ENCODE measurements at places on chromosomes 13 and 19.

- no peak for DNase-seq
Observed at GRCh38 chr13:68023838-68024581, 793.9 kb upstream of the PCDH9 start.

DNA sequence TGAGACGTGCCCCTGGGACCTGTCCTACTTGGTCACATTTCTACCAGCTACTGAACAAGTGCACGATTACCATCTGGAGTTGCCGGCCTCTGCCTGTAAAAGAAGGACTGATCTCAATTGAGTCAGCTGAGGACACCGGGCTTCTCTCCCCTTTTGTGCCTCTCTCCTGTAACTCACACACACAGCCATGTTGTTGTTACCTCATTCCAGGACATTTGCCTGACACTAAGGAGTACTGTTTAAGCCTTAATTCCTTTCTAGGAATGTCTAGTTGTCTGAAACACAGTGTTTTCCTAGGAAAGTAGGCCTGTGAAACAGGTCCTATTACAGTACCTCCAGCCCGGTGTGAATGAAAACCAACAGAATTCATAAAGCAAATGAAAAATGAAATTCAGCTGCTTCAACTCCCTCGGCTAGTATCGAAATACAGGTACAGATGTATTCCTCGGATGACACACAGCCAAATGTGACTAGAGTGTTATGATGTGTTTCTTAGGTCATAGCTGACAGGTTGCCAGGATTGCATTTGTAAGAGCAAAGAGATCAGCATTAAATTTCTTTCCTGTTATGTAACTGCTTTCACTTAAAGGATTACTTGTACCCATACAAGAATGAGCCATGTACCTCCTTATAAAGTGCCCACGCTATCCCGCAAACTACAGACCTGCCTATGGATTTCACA is 152.0 kb upstream of the IRS2 start:
- no peak for DNase-seq

- DNase-seq: peak; percentile 29
Observed at GRCh38 chr19:17681505-17682125, 6.5 kb downstream of the UNC13A start.

DNA sequence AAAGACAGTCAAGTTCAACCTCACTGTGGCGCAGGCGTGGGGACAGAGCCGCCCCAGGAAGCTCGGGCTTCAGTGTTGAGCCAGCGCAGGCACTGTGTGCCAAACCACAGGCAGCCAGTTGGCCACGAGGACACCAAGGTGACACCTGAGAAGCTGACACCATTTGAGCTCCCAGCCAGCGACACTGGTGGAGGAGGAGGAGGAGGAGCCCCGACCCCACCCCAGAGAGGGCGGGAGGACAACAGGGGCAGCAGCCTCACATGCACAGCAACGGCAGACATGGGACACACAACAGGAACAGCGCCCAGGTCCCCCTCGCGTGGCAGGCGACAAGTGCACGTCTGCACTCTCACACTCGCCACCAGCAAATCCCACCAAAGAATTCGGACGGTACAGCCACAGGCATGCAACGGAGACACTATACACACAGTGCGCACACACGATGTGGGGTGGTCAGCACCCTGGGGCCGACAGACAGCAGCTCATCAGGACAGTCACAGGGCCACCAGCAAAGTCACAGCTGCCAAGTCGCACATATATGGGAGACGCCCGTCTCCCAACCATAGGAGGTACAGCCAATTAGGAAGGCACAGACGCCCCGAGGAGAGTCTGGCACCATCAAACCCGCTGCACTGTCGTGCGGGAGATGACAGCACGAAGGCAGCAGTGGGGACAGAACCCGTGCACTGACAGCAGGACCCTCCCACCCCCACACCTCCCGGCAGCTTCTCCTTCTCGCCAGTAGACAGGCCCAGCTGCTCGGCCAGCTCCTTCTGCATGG is 3.4 kb downstream of the EIF3G start:
- DNase-seq: peak; percentile 22

GRCh38 chr13:112067871-112068539 is 1.1 kb downstream of the SOX1 start:
- DNase-seq: no peak

- DNase-seq: peak; percentile 63
Observed at GRCh38 chr19:737591-738093, 13.3 kb upstream of the MISP start.

DNA sequence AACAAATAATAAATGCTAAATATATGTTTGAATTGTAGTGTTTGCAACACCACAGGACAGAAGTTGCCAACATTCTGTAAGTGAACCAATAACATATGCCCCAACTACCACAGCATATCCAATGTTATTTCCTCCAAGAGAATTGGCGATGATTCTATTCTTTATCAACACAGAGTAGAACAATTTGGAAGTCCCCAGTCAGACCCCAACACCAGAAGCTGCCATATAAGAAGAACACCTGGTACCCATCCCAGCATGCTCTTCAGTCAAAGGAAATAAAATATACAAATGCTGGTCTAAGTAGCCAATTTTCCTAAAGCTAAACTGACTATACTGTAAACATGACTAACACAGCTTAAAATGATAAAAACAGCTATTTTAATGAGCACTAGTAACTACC is 145.7 kb downstream of the KLF12 start:
- DNase-seq: no peak

DNA sequence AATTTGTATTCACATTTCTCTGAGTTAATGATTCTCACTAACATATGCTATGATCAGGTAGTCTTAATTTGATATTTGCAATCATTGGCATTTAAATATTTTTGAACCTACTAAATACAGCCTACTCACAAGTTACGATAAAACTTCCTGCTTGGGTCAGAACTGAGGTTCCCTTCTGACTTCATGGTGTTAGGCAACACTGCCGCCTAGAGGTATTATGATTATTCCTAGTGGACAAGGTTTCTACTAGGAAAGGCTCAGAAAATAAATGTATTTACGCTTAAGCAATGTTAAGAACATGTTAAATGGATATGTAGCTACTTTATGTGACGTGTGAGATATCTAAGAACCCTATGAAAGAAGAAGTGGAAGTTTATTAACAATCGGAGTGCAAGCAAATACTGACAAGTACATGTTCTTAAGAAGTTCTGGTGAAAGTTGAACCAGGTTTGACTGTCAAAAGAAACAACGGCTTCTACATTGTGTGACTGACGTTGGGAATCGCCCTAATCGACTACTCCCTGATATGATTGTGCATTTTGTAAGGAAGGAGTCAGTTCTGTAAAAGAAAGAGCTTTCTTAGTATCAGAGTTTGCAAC is 1395.8 kb downstream of the SLITRK5 start:
- no peak for DNase-seq

DNA sequence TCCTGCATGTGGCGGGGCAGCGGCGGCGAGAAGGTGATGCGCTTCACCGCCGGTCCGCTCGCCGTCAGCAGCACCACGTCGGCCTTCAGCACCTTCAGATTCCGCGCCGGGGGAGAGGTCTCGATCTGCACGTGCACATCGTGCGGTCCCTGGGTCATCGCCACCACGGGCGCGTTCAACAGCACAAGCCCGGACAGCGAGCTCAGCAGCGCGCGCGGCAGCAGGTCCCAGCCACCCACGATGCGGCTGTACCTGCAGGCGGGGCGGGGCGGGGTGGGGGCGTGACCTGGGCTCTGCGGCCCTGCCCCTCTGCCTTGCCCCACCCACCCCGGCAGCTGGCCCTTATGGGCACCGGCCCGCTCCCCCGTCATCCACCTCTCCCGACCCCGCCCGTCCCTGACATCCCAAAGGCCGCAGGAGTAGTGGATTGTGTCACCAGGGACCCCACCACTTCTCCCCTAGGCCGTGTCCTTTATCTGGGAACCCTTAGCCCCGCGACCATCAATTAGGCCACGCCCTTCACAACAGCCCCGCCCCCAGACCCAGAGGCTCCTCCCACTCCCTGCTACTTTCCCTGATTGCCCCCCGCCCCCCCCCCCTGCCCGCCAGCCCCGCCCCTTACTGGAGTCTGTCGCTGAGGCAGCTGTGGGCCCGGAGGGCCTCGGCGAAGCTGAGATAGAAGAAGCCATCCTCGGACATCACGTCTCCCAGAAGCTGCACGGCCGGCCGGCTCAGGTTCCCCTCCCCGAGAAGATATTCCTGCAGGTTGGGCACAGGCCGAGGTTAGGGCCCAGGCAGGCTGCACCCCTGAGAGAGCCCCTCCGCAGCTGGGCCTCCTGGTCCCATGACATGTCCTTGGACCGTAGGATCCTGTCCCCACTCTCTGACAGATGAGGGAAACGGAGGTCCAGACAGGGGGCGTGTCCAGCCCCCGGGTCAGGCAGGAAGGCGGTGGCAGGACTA is 6.1 kb downstream of the IL4I1 start:
- peak; percentile 72 for DNase-seq

- no peak for DNase-seq
Observed at GRCh38 chr13:107767119-107767518, 448.2 kb downstream of the LIG4 start.

GRCh38 chr13:75715601-75716523 is 79.7 kb downstream of the LMO7 start:
- DNase-seq: no peak

DNA sequence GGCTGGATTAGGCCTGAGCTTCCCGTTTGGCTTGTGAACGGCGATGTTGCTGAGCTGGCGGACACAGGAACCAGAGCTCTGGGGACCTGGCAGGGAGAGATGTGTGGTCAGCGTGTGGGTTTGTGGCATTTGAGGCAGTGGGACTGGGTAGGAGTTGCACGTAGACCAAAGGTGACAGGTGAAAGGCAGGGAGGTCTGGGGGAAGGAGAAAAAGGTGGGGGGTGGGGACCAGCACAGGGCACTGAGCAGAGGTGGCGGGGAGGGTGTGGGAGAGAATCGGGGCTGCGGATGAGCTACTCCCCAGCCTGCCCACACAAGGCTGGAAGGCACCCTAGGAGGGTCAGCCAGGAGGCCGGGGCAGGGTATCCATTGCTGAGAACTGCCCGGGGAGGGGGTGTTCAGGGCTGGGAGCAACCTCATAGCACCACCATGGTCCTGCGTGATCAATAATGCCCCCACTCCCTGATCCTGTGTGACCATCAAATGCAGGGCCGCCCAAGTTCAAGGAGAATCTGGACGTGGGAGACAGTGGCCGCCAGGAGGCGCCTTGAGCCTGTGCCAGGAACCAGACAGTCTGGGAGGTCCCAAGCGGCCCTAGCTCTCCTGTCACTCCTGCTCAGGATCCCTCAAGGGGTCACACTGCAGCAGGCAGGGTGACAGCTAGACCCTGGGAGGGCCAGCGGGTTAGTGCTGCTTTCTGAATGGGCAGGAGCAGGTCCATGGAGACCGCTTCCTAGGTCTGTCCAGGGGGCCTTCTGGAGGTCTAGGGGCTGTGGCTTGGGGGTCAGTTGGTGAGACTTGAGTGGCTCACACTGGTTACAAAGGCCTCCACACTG is 12.8 kb upstream of the SELENOW start:
- peak; percentile 52 for DNase-seq

DNA sequence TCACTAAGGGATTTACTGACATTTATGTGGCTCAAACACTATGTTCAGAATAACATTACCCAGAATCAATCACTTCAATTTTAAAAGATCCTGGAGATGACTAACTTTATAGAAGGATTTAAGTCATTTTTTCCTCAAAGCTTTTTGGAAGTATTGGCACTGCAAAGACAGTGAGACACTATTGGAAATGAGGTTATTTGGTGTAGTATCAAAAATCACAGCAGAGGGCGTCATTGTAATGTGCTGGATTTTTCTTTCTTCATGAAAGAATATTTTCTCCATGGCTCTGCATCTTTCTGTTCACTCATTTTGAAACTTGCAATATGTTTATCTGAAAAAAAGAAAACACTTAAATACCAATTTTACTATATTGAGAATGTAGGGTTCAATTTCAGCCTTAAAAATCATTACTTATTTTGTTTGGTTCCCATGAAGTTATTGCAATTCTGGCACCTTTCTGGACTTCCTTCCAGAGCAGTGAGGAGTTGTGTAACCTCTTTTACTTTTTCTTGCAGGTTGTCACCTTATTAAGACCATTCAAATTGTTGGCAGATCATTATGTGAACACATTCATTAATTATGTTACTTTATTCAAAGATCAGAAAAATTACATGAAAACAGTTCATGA is 3.7 kb upstream of the CSNK1A1L start:
- no peak for DNase-seq

- DNase-seq: no peak
Observed at GRCh38 chr13:48040049-48040448, 2.5 kb downstream of the NUDT15 start.

GRCh38 chr13:113607056-113607888 is 22.7 kb downstream of the TFDP1 start:
- no peak for DNase-seq

DNA sequence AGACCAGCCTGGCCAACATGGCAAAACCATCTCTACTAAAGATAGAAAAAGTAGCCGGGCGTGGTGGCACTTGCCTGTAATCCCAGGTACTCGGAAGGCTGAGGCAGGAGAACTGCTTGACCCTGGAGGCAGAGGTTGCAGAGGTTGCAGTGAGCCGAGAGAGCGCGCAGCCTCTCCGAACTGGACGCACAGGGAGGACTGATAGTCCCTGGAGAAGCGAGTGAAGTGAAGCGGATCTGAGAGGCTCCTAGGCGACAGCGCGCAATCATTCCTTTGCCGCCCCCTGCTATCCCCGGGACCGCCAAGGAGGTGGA is 233 bp downstream of the ZNF561 start:
- DNase-seq: no peak

DNA sequence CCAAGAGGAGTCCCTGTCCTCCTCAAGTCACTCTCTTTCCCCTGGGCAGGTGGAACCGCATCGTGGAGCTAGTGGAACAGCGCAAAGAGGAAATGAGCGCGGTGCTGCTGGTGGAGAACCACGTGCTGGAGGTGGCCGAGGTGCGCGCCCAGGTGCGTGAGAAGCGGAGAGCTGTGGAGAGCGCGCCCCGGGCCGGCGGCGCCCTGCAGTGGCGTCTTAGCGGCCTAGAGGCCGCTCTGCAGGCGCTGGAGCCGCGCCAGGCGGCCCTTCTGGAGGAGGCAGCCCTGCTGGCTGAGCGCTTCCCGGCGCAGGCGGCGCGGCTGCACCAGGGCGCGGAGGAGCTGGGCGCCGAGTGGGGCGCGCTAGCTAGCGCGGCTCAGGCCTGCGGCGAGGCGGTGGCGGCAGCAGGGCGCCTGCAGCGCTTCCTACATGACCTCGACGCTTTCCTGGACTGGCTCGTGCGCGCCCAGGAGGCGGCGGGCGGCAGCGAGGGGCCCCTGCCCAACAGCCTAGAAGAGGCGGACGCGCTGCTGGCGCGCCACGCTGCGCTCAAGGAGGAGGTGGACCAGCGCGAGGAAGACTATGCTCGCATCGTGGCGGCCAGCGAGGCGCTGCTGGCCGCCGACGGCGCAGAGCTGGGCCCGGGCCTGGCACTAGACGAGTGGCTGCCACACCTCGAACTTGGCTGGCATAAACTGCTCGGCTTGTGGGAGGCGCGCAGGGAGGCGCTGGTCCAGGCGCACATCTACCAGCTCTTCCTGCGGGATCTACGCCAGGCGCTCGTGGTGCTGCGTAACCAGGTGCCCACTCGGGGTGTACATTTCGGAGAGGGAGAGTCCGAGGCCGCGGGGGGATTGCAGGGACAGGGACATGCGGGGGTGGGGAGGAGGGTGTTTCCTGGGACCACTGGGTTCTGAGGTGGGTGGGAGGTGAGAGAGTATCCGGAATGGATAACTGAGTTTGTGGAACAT is 52.8 kb downstream of the SPTBN4 start:
- no peak for DNase-seq

- no peak for DNase-seq
Observed at GRCh38 chr19:5075597-5075996, 106.7 kb downstream of the KDM4B start.

All from activated naive CD4-positive, alpha-beta T cell treated with Interleukin-2 at 50 U/mL for 16 hours (primary cell).